DMS 273 treated with DMSO at 0.1 percent for 48 hours (cell line): ENCODE measurements at places on chromosomes 11 and 22.

GRCh38 chr11:20451568-20451967 is 64.1 kb downstream of the PRMT3 start:
- no peak for DNase-seq

- DNase-seq = no peak
These were observed 7.5 kb downstream of the BCL9L start for GRCh38 chr11:118918128-118918685.

DNA sequence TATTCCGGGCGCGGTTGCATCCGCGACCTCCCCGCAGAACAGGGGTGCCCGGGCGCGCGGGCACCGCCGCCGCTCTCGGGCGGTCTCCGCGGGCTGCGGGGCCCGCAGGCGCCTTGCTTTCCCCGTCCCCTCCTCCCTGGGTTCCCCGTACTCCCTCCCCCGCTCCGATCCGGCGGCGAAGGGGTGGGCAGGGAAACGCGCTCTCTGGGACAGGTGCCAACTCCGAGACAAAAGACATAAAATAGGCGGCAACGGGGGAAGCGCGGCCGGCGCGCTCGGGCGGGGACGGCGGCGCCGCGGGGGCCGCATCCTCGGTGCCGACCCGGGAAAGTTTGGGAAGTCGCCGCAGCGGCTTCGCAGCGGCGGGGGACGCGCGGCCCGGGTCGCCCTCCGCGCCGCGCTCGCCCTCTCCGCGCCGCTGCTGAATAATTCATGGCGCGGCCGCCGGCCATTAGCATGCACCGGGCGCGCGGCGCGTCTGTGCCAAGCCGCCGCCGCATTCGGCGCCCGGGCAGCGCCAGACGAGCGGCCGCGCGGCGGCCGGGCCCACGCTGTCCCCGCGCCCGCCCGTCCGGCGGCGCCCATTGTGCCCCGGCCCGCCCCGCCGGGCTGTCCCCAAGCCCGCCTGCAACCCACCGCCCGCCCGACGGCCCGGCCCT is 78.7 kb upstream of the PPARA start:
- peak; percentile 68 for DNase-seq

DNA sequence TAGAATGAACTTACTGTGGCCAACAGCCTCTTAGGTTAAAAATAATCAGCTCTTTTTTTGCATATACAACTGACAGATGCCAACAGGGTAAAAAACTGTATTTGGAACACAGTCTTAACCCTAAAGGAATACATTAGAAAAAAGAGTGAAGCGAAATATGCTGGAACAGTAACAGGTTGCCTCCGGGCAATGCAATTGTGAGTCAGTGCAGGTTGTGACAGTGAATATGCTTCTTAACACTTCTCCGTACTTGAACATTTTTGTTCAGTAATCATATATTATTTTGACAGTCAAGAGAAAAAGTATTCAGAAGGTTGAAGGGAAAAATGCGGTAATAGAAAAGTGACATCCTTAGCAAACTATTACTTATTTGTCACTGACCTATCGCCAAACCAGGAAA is 98.5 kb downstream of the DBX1 start:
- no peak for DNase-seq

DNA sequence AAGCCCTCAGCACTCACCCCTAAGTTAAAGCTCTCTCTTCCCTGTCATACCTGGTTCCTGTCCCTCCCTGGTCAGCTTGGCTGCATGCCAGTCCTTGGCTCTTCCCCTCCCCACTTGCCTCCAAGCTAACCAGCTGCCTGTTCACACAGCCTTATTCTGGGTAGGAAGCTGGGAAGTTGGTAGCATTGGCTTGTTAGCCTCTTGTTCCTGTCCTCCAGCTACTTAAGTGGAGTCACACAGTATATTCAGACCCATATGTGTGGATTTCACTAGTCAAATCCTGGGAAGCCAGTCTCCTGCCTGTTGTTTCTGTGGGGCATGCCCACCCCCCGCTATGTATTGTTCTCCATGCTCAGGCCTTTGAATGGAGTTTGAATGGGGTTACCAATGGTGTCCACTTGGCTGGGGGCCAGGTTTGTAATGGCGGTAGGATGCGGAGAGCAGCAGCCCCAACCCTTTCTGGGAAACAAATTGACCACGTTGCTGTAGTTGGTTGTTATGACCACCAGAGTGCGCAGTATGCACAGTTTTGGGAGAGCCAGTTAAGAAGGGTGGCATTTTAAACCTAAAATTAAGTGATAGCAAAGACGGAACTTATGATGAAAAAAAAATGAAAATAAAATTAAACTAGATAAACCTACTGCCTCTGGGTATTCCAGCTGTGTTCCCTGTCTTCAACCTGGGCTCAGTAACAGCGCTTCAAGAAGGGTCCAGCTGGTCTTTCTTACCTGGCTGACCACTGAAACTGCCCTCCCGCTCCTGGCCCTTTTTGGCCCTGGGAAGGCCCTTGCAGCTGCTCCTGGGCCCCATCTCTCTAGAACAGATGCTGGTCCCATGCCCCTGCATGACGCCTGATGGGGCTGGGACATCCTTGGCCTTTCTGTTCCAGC is 10.7 kb upstream of the RPS3 start:
- peak; percentile 45 for DNase-seq

- no peak for DNase-seq
These were observed 7.2 kb upstream of the OR4X2 start for GRCh38 chr11:48237727-48238126.

GRCh38 chr11:60809691-60810090 is 24.6 kb downstream of the MS4A10 start:
- DNase-seq = no peak

DNA sequence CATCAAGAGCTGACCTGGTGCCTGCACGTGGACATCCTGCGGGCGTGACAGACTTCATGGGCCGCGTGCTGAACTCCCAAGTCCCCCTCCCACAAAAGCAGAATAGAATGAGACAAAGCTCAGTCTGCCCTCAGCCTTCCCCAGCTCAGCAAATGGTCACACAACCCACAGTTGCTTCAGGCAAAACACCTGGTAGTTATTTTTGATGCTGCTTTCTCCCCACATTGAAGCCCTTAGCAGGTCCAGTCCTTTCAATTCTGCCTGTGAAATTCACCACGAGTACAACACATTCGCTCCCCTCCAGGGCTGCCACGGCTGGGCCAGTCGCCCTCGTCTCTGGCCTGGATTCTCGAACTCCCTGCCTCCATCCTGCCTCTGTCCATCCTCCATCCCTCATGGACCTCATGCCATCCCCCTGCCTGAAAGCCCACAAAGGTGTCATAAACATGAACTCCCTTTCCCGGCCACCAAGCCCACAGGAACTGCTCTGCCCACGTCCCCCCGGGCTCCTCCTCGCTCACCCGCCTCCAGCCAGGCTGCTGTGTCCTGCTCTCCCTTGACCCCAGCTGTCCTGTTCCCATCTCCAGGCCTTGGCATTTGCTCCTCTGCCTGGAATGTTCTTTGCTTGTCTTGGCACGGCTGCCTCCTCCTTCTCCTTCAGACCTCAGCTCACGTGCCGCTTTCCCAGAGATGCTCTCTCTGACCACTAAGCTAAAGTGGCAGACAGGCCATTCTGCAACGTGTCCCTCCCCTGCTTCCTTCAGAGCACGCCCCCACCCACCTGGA is 42.1 kb downstream of the SCUBE1 start:
- no peak for DNase-seq

DNA sequence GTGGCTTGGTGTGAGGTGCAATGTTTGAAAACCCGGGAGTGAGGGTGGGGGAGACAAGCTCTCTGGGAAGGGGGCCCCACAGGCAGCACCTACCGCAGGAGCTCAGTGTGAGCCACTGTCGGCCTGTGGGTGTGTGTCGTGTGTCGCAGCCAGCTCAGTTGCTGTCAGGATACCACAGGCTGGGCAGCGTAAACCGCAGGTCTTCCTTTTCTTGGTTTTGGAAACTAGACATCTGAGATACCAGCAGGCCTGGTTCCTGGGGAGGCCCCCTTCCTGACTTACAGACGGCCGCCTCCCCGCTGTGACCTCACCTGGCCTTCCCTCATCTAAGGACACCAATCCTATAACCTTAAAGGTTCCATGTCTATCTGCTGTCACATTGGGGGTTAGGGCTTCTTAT is 19.4 kb downstream of the IRF7 start:
- no peak for DNase-seq

- no peak for DNase-seq
These were observed 135.0 kb downstream of the BRD1 start for GRCh38 chr22:49692499-49693225.

GRCh38 chr11:92702805-92703448 is 266.5 kb upstream of the MTNR1B start:
- DNase-seq = no peak

GRCh38 chr22:30357236-30357570 is 396 bp downstream of the CCDC157 start:
- DNase-seq = no peak

DNA sequence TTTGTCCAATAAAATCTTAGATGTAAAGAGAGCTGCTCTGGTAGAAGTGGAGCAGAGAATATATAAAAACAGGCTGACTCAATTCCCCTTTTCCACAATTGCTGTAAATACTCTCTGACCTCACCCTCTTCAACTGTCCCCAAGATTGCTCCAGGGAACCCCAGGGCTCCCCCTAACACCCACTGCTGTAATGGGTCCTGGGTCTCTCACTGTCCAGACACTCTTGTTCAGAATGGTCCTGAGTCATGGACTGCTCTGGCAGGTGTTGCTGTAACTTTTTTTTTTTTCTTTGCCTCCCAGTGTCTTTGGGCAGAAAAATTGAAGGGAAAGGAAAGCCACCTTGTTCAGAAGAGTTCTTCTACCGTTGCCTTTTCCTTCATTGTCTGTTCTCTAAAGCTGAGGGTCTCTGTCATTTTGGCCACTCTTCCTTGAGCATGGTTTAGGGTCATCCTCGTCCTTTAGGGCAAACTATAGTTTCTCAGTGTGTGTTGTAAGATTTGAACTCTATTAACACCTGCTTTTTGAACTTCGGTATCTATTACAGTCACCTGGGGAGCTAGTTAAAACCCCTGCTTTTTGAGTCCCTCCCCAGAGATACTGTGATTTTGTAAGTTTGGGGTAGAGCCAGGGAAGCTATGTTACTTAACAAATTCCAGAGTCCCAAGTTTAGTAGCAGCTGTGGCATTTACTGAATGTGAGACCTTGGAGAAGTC is 209.5 kb downstream of the NAV2 start:
- no peak for DNase-seq

DNA sequence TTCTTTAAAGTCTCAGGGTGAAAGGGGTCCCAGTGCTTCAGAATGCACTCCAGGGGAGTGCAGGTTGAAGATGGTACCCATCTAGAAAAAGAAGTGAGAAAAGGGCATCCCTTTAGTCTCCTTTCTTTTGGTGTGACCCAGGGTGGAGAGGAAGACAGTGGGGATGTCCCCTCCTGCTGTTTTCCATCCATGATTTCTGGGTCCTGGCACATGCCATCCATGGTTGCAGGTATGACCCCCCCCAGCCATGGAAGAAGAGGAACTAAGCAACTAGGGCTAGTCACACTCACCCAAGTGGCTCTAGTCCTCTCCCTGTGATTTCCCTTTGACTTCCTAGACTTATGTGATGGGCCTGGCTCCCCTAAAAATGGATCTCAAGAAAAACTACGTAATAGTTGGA is 15.9 kb upstream of the EI24 start:
- no peak for DNase-seq

DNA sequence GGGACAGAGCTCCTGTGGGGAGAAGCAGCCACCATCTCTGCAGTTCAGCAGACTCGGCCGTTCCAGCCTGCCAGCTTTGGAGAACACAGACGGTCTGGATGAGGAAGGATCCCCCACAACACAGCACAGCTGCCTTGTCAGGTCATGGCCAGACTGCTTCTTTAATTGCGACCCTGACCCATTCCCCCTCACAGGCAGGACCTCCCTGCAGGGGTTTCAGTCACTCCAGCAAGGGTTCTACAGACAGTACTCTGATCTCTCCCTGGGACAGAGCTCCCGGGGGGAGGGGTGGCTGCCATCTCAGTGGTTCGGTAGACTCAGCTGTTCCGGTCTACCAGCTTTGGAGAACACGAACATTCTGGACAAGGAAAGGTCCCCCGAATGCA is 173.5 kb downstream of the TTC28 start:
- no peak for DNase-seq

DNA sequence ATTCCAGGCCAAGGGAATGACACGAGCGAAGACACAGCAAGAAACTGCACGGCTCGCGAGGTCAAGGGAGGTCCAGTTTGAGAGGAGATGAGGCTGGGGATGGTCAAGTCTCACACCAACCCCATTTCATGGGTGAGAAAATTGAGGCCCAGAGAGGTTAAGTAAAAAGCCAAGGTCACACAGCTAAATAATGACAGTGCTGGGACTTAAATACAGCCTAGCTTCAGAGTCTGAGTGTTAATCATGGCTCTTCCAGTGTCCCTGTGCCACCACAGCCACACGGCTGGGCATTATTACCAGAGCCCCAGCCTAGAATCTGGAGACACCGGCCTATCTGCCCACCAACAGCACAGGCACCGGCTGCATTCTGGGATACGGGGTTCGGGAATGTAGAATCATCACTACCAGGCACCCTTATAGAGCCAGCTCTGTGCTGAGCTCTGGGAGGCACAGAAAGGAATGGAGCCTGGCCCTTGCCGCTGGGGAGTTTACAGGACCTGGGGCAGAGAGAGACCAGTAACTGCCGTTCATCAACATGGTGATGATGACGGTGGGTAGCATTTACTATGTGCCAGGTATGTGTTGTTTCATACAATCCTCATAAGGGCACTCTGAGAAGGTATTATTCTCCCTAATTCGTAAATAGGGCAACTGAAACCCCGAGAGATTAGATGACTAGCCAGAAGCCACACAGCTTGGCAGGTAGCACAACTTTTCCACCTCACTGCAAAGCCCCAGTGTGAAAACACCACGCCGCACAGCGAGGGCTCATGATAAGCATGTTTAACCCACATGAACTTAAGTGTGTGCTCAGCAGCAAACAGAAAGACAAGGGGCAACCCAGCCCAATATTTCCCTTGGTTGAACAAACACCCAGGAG is 51.8 kb downstream of the CD6 start:
- DNase-seq = no peak

GRCh38 chr11:110069158-110069737 is 23.9 kb upstream of the ZC3H12C start:
- DNase-seq = no peak

GRCh38 chr11:27468995-27469695 is 3.4 kb downstream of the LGR4 start:
- no peak for DNase-seq

DNA sequence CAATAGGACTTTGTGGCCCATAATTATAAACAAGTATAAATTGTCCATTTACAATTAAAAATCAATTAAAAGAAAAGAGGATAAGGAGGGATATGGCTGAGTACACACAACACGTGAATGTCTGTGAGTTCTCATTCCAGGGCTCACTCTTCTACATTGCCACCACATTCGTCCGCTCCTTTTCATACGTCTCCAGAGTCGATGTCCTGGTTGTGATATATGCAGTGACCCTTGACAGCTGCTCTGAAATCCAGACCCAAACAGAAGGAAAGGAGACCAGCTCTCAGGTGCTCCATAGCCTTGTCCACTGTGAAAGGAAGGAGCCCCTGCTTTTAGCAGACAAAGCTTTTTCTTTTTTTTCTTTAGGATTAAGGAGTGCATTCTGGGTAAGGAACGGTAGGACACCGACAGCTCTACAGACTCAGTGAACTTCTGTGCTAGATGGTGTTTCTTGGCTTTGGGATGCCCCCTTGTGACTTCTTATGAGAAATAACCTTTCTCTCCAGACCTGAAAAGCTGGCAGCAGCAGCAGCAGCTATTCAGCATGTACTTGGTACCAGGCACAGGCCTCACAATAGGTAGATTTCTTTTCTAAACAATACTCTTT is 19.7 kb upstream of the DNAJB13 start:
- peak; percentile 48 for DNase-seq

- no peak for DNase-seq
These were observed 1.6 kb downstream of the RTN4RL2 start for GRCh38 chr11:57461841-57462489.
